Prostate gland (tissue), 2 donors: ENCODE measurements at places on chromosomes 5 and 9. TPM values are rescaled to one million over a fixed set of nuclear protein-coding genes. Genes with fewer than 3 reads are reported as not detected.
A peak's percentile ranks its signal among the peaks of the same experiment; 100 is the strongest.

The SGCD gene
- total RNA-seq: 3.2 TPM

The EIF4E1B gene
- 1.6 TPM for total RNA-seq

The DAB2 gene
- total RNA-seq: 15.6 TPM

The PCDHB3 gene
- total RNA-seq: 6.5 TPM

The SLC9A3 gene
- total RNA-seq: 4.3 TPM

The CDX1 gene
- total RNA-seq: 3.2 TPM

The GPR21 gene
- 0.97 TPM for total RNA-seq

DNA sequence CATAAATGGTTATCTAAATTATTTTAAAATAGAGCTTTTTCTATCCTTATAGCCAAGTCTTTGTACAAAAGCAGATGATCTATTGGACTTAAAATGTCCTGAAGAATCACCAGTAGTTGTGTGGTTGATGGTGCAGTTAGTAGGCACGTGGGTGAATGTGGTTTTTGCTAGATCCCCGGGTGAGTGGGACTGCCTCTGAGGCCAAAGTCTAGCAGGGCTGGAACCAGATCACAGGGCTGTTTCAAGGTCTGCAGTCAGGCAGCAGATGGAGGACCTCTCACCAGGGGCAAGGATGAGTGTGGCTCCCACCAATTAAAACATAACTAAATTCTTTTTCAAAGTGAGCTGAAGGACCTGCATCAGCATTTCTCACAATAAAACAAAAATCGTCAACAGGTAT, 604.7 kb upstream of the FTMT start:
- no peak for DNase-seq

- no peak for DNase-seq
Measured at GRCh38 chr5:180344696-180344999, 8.5 kb downstream of the GFPT2 start.

- DNase-seq: no peak
Measured at GRCh38 chr5:178462816-178463215, 127.4 kb downstream of the COL23A1 start.

- peak; percentile 42 for DNase-seq
Measured at GRCh38 chr5:43572357-43572756, 15.5 kb upstream of the PAIP1 start.

DNA sequence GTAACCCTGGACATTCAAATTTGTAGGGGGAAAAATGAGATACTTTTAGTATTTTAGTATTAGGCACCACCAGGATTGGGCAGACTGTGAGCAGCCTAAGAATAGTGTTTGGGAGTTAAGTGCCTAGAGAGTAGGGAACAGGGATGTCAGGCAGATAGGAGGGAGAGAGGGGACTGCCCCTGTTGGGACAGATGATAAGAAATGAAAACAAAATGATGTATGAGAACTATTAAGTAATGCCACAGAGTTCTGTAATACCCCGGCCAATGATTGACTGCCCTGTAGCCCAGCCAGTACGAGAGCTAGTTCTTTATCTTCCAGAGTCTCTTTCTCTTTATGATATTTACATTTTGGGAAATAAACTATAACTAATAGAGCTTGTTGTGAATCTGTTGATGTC, 24.4 kb downstream of the ARHGAP26 start:
- DNase-seq: no peak

DNA sequence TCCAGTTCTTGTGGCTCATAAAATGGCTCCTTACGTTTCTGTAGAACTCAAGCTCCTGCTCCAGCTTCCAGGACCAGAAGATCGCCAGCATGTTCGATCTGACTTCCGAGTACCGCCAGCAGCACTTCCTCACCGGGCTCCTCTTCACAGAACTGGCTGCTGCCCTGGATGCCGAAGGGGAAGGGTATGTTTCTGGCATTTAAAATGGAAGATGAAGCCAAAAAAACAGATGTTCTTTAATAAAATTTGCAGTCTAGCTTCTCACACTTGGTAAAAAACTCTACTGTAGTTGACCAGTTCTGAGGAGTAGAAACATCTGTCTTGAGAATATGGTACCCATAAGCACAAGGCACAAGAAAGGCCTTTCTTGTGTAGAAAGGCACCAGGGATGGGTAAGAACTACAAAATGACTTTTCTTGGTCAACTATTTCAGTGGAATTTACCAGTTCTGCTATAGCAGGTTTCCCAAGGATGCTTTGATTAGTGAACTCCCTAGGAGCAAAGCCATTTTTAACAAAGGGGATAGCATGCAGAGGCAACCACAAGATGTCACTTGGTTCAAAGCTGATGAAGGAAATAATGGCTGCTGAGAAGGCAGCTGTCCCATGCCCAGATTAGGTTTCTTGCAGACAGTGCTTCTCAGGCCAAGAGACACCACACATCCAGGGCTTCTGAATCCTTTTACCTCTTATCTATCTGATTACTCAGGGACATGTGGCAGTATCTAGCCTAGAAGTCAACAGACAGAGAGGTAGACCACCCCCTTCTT, 192.4 kb downstream of the DOCK8 start:
- no peak for DNase-seq

DNA sequence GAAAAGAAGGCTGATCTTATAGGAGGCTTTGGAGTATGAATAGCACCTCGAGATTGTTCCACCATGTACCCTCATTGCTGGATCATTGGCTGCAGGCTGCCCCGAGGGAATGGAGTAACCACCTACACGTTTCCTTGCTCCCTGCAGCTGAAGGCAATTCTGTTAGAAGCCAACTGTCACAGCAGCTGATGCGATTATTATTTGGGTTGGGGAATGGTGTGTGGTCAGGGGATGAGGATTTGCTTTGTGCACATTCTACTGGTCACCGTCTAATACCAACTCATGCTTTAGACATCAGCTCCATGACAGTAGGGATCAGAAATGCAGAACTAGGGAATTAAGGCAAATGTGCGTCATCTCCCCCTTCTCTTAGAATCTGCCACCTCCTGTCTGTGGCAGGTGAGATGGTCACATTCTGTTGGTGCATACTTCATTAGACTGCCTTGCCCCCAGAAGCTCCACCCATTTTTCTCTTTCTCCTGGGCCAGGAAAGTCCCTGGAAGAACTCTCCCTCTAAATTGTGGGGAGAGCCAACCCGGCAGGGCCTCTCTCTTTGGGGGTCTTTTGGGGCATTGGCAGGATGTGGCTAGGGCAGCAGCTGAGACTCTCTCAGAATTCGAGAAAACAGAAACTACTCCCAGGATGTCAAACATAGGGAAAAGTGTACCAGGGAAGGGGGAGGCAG, 32.8 kb downstream of the NEUROG1 start:
- DNase-seq: no peak

DNA sequence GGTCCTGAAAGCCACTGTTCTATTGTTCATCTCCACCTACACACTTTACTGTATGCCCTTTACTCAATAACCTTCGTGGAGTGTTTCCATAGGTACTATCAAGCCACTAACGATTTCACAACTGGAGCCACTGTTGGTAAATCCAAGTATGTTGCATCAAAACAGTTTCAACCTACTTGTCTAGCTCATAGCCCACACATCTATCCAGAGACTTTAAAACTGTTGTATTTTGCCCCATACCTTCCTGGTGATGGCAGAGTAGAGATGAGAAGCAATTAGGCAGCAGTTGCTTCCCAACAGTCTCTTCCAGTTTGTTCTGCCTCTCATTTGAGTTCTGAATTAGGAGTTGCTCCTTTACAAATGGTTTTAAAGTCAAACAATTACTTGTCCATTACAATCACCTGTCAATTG, 607 bp downstream of the FAXDC2 start:
- no peak for DNase-seq

GRCh38 chr9:75826314-75826713, 64.2 kb upstream of the PCSK5 start:
- no peak for DNase-seq

DNA sequence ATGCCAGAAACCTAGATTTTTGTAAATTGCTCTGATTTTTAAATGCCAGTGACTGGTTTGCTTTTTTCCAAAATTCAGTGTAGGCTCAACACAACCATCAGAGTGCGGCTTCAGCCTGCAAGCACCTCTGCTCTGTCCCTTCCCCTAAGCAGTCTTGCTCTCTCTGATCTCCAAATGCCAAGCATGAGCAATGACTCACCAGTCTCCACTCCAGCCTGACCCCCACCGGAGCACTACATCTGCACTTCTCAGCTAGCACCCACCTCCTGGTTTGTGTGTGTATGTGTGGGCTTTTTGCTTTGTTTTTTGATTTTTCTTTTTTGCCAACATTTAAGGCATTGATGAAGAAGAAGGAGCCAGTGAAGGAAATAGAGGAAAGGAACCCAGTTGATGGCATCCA, 61.4 kb upstream of the ADRA1B start:
- DNase-seq: no peak

GRCh38 chr5:152472083-152472482, 67.0 kb upstream of the NMUR2 start:
- DNase-seq: no peak
